Stimulated activated CD8-positive, alpha-beta memory T cell treated with anti-CD3 and anti-CD28 coated beads, Interleukin-7, amount 100 ng/mL, for 4 hours (primary cell): ENCODE measurements at places on chromosomes 2 and 18.

GRCh38 chr2:233442028-233442310 lies 87.7 kb downstream of the DGKD start:
- no peak for DNase-seq

DNA sequence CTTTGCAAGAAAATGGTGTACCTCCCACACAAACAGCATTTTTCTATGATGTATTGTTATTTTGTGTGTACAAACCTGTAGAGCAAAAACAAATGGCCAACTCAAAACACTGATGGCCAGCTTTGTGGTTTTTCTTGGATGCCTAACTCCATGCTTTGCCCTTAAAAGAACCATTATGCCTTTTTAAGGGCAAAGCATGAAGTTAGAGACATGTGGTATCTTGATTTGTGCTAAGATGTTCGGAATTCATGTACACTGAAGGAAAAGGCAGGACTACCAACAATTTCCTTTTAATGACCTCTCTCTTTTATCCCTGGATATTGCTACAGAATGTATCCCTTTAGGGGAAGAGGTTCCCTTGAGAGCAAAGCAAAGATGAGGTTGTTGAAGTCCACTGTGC lies 273.6 kb downstream of the SCG2 start:
- no peak for DNase-seq

GRCh38 chr2:215417400-215417951 lies 18.4 kb downstream of the FN1 start:
- no peak for DNase-seq

DNA sequence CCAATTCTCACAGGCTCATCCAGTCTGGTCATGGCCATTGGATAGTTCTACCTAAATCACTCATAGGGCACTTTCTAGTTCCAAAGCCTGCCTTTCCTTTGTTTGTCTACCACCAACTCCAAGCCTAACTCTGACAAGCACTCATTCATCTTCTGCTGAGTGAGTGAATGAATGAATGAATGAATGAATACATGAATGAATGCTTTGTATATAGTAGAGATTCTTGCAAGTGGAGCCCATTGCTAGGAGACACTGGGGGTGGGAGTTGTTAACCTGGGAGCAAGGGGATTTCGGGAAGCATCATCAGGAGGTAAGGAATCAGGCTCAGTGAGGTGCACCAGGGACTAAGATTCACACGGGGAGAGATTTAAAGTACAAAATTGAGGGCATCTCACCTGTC lies 3.3 kb upstream of the MOCOS start:
- no peak for DNase-seq

DNA sequence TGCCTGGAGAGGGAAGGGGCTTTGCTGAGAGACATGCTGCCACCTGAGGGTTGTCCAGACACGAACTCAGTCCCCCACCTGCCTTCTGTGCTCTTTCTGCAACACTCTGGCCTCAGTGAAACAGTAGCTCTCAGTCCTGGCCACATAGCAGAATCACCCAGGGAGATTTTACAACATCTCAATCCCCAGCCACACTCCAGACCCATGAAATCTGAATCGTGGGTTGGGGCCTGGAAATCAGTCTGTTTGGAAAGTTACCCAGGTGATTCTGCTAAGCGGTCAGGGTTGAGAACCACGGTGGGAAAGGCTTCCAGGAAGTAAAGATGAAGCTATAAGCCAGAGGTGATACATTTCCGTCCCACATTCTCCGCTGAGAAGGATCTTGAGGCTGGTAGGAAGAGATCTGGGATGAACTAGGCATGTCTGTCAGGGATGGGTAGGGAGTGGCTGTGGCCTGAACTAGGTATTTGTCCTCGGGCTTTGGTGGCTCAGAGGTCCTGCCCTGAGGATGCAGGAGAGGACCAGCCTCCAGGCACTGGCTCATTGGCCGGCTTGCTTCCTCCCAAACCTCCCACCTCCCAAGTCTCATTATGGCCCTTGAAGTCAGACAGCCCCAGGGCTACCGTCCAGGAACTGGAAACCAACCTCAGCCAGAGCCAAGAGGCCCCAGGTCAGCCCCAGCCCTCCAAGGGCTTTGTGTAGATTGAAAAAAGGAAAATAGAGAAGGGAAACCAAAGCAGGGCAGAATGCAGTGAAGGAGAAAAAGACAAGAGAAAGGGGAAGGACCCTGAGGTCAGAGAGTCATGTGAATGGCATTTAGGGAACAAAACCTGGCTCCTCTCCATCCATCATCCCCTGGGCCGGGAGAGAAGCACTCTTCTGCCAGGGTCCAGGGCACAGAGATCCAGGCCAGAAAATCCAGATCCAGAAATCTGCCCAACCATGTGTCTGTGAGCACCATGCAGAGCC lies 119.6 kb downstream of the ZFP36L2 start:
- no peak for DNase-seq

GRCh38 chr2:224377751-224378700 lies 23.9 kb downstream of the FAM124B start:
- DNase-seq: no peak

DNA sequence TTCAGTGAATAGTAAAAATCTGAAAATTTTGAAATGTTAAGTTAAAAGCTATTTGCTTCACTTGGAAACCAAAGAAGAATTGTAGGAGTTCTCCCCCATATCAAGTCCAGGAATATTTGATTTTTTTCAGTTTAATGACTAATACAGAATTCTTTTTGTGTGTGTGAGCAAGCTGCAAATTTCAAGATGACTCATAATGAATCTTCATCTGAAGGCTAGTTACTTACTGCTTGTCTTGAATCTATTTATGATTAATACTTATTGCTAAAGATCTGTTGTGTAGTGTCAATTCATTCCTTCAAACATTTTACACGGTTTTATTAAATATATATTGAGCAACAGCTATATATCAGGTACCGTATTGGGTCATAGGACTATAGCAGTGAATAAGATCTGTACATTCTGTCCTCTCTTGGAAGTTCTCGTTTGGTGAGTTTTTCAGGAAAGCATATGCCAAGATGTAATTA lies 47.8 kb upstream of the CAVIN2 start:
- no peak for DNase-seq

DNA sequence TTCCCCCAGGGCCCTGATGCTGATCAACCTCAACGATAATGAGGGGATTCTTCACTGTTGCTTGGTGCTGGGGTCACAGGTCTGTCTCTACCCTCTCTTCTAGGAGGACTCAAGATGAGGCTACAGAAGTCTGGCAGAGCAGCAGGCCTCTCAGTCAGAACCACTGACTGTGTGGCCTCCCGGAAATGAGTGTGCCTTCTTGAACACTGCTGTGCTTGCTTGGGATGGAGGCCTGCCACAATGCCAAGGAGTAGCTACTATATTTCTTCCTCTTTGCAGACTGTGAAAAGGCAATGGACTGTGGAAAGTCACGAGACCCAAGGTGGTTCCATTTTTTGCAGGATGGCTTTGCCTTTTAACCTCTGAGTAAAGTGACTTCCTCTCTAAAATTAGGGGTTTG lies 5.8 kb upstream of the HOXD1 start:
- DNase-seq: no peak

GRCh38 chr18:31204166-31204565 lies 41.5 kb upstream of the DSC1 start:
- no peak for DNase-seq

DNA sequence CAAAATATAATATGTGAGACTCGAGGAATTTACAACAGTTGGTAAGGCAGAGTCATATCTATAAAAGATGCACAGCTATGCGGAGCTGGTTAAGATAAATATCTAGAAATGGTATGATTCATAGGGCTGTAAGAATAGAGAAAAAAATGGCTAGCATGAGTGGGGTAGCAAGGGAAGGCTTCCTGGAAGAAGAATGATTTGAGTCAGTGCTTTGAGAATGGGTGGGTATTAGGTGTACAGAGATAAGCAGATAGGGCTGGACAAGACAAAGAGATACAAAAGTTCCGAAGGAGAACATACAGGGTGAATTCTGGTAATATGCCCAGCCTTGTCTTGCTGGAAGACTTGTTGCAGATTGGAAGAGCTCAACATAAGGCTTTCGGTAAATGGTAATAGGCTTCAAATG lies 291.5 kb upstream of the CCDC68 start:
- no peak for DNase-seq

- DNase-seq: no peak
These were observed 137.7 kb downstream of the THNSL2 start for GRCh38 chr2:88307817-88308216.

DNA sequence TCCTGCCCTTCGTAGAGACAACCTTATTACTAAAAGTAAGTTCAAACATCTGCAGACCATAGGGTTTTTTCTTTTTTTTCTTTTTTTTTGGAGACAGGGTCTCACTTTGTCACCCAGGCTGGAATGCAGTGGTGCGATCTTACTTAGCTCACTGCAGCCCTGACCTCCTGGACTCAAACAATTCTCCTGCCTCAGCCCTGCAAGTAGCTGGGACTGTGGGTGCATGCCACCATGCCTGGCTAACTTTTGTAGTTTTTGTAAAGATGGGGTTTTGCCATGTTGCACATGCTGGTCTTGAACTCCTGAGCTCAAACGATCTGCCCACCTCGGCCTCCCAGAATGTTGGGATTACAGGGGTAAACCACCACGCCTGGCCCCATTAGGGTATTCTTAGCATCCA lies 32.4 kb downstream of the HADHA start:
- DNase-seq: no peak

- DNase-seq: no peak
These were observed 88.5 kb downstream of the CDH2 start for GRCh38 chr18:28088477-28088876.

GRCh38 chr2:215866606-215867005 lies 146.7 kb downstream of the MREG start:
- no peak for DNase-seq

DNA sequence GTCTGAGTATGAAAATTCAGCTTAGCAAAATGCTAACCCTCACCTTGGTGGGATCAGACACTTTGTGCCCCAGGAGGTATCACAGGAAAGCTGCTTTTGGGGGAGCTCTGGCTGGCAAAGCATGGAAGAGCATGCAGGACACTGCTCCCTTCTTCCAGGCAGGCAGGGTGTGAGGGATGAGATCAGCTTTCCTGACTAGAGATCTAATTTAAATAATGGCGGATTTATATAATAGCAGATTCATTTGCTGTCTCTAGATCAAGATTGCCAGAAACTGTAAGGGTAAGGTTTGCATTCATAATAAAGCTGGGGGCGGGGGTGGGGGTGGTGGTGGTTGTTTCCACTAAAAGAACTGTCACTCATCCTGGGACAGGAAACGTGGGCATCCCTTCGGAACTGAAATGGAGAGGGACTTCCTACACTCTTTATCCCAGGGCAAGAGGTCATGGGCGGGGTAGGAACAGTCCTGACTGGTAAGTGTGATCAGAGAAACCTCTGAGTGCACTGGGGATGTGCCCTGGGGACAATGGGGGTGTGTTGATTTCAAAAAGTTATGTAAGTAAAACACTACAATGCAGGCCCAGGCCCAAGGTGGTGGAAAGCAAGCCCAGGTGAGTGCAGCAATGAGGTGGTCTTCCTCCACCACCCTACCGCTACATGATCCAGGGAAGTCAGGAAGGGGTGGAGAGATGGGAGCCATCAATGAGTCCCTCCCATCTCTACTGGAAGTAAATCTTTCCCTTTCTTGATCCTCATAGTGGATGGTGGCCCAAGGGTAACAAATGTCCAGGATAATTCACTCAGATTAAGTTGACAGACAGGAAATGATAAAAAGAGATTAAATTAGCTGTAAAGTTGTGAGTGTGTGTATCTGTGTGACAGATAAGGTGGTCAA lies 171.4 kb upstream of the SERPINE2 start:
- DNase-seq: no peak

DNA sequence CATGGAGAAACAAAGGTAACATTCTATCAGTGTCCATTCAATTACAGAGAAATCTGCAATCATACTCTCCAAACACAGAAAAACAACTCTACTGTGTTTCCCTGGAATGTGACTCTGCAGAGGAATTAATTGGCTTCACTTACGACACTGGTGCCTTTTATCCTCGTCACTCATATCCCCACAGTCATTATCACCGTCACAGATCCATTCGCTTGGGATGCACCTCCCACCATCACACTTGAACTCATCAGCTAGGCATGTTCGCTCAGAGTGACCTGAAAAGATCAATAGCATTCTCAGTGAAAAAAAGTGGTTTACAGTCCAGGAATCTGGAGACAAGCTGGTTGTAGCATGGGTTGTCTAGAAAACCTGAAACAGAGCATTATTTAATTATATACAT lies 124.3 kb downstream of the DHRS9 start:
- no peak for DNase-seq

DNA sequence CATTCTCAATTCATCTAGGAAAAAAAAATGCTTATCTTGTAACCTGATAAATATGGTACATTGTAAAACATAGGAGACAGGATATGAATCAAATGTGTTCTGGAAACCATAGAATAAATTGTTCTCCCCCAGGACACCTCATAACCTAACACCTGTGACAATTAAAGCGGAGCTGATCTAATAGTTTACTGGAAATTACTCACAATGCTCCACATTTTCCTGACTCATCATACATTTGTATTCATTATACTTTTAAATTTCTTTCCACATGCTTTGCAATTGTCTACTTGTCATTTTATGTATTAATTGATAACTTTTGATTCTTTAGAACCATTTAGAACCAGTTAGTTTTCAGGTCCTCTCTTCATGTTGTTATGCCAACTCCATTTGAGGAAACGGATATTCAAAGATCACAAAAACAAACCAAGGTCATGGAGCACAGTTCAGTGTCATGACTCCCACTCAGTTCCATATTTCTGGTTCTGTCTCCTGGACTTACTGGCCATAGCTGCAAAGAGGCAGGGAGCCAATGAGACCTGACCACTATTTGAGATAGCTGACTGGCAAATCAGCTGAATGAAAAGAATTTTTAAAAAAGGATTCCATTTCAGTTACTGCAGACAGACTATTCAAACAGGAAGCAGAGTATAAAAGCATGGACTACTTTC lies 128.5 kb downstream of the CALCRL start:
- DNase-seq: no peak

- DNase-seq: no peak
These were observed 626.5 kb downstream of the ZEB2 start for GRCh38 chr2:143893371-143893770.

- no peak for DNase-seq
These were observed 50.9 kb downstream of the GALR1 start for GRCh38 chr18:77300579-77300978.

DNA sequence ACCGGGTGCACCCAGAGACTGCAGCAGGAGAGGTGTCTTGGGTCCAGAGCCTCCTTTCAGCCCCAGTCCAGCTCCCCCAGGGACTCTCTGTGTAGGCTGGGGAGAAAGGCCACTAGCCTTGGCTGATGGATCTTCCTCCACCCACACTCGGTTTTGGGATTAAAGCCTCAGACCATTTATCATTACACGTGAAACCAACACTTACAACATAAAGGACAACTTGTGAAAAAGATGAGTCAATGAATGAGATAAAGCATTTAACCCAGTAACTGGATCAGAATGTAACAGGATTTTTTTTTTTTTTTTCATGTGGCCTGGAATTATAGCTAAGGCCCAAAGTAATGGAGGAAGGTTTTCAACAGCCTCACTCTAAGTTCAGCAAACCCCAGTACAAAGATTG lies 32.1 kb downstream of the NAT8 start:
- no peak for DNase-seq
